ENCODE measurements at places on chromosomes 7 and 10.

DNA sequence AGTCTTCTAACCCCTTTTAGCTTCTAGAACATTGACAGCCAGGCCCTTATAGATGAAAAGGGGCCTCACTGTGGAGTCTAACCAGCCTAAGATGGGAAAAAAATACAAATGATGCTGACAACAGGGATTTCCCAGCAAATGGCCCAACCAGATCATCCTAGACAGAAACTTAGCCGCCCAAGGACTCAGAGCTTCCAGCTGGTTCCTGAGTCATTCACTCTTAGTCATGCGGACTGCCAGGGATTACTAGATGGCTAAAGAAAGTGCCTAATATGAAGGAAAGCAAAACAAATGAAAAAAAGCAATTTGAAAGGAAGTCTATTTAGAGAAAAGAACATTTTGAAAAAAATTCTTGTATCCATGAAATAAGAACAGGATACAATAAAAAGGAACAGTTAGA is 23.7 kb downstream of the TSPAN14 start:
- no peak overlapping the region for H3K4me3 ChIP-seq
- DNase-seq: no peak
- H3K27ac ChIP-seq: no peak overlapping the region

- H3K27ac ChIP-seq: no peak overlapping the region
- no peak for DNase-seq
- no peaks in the 10 kb centered on the region for H3K4me1 ChIP-seq
- H3K27me3 ChIP-seq: no peaks in the 10 kb centered on the region
- no peaks in the 10 kb centered on the region for H3K36me3 ChIP-seq
Observed at GRCh38 chr7:113209449-113210203, 91.3 kb upstream of the SMIM30 start.

DNA sequence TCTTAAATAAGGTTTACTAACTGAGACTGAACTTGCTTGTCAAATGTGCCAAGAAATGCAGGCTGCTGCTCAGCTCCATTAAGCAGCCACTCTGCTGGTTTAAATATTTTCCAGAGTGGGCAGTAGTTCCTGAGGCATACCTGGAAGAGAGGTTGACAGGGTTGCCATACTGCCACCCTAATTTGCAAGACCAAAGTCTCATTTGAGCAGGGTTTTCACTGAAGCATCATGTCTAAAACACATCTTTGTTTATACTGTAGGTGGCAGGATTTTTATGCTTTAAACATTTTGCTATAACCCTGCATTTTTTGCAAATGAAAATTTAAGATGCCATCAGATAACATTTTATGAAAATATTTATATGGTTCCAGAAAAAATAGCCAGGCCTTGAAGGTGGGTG is 618.0 kb upstream of the LRRTM3 start:
- DNase-seq: no peak
- no peak overlapping the region for H3K4me3 ChIP-seq
- H3K27ac ChIP-seq: no peak overlapping the region
- H3K27me3 ChIP-seq: peaks cover 5% of the 10 kb centered on the region
- H3K4me1 ChIP-seq: no peaks in the 10 kb centered on the region

DNA sequence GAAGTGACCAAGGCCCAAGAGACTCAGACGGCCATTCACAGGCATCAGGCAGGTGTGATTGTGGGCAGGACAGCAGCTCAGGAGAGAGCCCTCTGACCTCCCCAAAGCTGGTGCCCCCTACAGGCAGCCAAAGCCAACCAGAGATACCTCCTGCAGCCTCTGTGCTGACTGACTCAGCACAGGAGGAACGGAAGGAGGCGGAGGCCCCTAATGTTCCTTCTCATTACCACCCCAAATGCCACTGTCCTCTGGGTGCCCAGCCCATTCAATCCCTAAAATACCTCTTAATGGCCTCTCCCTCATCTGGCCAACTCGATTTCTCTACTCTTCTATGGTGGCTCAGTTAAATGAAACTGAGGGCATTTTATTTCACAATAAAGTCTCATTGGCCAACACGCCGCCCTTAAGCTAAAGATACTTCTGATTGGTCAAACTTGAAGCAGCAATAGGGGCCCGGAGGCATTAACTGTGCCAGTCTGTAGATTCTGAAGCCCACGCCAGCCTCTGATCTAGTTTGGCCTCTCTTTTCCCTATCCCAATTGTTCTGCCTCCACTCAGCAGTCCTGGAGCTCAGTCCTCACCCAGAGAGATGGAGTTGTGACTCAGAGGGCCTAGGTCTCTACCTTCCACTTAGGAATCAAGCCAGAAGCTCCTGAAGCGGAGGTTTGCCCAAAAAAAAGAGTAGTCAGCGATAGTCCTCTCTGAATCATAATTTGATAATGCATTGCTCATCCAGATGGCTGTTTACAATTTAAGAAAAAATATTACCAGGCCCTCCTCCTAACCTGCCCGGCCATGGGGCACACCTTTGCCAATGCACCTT is 1.2 kb downstream of the CYREN start:
- H3K27ac ChIP-seq: peak overlapping the region; percentile 95
- no peak for DNase-seq
- peaks cover 17% of the 10 kb centered on the region for H3K4me1 ChIP-seq
- H3K36me3 ChIP-seq: no peaks in the 10 kb centered on the region
- H3K4me3 ChIP-seq: peak overlapping the region; percentile 54

DNA sequence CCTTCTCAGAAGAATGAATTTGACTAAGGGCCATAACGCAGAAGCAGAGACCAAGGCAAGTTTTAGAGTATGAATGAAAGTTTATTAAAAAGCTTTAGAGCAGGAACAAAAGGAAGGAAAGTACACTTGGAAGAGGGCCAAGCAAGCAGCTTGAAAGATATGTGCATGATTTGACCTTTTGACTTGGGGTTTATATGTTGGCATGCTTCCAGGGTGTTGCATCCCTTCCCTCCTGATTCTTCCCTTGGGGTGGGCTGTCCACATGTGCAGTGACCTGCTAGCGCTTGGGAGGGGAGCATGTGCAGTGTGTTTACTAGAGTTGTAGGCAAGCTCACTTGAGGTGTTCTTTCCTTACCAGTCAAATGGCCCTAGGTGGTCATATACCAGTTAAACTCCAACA is 37.9 kb upstream of the LRRN3 start:
- no peaks in the 10 kb centered on the region for H3K4me1 ChIP-seq
- no peak overlapping the region for H3K27ac ChIP-seq
- no peaks in the 10 kb centered on the region for H3K27me3 ChIP-seq
- no peak overlapping the region for H3K4me3 ChIP-seq
- no peaks in the 10 kb centered on the region for H3K36me3 ChIP-seq

All from uterus (tissue), 4 donors.